ENCODE measurements at places on chromosomes 1 and 21. TPM values are rescaled to one million over a fixed set of nuclear protein-coding genes. Genes with fewer than 3 reads are reported as not detected.

DNA sequence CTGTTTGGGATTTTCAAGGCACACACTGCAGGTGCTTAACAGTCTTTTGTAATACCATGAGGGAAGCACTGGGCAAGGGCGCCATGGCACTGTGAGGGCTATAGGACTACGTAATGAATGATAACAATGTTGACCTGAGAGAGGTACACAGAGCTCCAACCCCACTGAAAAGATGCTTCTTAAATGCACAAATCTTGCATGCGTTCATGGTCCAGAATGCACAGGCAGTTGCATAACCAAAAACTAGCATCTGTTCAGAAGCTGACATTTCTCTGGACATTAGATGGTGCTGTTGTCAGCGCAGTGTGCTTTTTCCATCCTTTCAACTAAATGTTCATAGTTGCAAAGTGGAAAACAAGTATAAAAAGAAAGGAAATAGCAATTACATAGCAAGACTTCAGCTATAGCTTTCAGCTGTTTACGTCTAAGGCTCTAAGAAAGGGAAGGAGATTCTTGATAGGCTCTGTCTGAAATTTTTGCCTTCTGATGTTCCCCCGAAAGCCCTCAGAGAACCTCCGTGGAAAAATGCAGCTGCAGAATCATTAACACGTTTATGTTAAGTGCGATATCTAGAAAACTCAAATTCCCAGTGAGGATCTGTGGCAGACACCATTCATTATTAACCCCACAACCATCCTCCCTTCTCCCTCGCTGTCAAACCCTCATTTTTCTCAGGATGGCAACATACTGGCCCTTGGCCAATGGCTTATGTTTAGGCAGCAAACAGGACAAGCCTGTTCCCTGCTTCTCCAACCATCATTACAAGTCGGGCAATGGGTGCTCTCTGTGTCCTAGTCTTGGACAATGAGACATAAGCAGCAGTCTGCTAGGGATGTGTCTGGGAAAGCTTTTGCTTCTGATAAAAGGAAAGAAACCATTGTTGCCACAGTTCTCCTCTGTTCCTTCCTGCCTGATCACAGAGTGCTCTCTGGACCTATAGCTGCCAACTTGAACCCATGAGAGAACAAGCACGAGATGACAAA lies 8.2 kb upstream of the TARBP1 start:
- no peak for ATAC-seq

GRCh38 chr1:221829327-221830015 lies 87.6 kb upstream of the DUSP10 start:
- ATAC-seq = peak; percentile 97

DNA sequence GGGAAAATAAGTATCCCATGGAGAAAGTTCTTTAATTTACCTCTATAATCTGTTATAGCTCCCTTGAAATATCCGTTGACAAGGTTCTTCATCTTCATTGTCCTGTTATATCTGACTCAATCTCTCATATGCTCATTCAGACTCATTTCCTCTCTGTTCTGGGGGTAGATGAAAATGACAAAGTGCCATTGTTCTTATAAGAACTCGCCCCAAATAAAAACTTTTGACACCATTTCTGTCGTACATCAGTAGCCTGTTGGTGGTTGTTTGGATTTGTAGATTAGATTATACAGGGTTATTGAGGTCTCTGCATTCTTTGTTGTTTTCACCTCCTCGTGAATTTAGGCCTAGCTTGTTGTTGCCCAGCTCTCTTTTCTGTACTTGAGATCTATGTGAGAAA lies 55.2 kb upstream of the IPO9 start:
- ATAC-seq = no peak

GRCh38 chr21:17688912-17689874 lies 76.5 kb upstream of the BTG3 start:
- ATAC-seq = peak; percentile 16

DNA sequence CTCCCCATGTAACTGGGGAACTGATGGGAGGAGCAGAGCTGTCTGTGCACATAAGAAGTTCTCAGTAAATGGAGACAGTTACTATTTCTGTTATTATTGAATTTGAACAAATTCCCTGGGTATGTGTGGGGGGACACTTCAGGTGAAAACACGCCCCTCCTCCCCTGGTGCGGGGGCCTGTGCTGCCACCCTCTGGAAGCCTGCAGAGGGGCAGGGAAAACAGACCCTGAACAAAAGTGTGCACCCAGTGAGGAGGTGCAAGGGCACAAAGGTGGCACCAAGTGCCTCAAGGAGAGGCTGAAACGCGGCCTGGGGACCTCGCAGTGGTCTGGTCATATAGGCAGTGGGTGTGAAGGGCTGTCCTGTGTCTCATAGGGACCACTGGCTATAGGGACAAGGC lies 18.2 kb upstream of the NADK start:
- ATAC-seq = no peak

DNA sequence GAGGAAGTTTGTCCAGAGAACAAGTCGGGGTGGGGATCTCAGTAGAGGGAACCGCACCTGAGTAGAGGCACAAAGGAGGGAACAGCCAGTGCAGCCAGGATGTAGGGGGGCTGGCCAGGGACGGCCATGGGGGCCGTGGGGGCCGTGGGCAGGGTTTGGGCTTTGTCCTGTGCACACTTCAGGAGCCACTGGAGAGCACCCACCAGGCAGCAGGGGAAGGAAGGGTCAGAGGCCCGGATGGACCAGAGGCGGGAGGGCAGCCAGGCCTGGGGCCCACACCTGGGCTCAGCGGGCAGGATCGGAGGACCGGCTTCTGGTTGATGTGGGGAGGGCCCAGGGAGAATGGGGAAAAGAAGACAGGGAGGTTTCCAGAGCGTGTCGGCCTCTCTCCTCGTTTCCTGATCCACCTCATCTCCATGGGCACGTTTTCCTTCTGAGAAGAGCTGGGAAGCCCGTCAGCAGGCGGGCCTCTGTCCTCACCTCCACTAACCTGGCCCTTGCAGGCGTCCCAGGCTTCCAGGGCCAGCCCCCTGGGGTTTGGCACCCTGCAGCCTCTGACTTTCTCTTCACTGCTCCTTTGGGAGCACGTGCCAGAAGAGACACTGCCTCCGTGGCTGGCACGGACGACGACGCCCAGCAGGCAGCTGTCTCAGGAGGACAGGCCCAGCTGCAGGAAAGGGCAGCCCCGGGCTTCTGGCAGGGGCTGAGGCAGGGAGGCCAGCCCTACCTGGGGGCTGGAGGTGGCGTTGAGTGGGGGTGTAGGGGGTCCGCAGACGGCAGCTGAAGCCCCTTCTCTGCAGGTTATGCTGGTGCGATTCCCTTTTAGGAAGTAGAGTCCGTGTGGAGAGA lies 16.8 kb upstream of the PDXK start:
- no peak for ATAC-seq

GRCh38 chr1:245512181-245512888 lies 357.6 kb downstream of the KIF26B start:
- ATAC-seq = no peak

ZBTB48 gene
- total RNA-seq = 28.5 TPM

GSTM4 gene
- total RNA-seq = 16.2 TPM

BLACAT1 gene
- 0.61 TPM for total RNA-seq

Data from activated T-helper 17 cell treated with anti-CD3 and anti-CD28 coated beads, Interleukin-2, amount 50 U/mL, for 72 hours (primary cell).